Stimulated activated CD8-positive, alpha-beta memory T cell treated with anti-CD3 and anti-CD28 coated beads, Interleukin-12 subunit alpha, Interleukin-12 subunit beta, amount 100 ng/mL, for 4 hours (primary cell): ENCODE measurements at places on chromosomes 11 and 22.

- DNase-seq = no peak
Observed at GRCh38 chr11:122723576-122723975, 68.1 kb downstream of the UBASH3B start.

DNA sequence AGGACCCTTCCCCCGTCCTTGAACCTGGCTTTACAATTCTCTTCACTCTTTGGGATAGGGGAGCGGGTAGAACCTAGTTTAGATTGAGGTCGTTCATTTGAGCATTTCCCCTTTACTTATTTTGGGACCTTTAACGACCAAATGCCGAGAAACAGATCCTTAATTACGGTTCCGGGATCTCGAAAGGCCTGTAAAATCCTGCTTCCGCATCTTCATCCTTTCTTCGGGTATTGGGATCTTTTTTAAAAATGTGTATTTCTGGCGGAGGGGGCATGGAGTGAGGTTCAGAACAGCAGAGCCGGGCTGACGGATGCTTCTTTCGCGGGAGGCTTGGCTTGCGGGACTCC, 395 bp upstream of the HIPK3 start:
- DNase-seq = no peak

GRCh38 chr11:65782816-65783228, 2.0 kb upstream of the AP5B1 start:
- DNase-seq = no peak

DNA sequence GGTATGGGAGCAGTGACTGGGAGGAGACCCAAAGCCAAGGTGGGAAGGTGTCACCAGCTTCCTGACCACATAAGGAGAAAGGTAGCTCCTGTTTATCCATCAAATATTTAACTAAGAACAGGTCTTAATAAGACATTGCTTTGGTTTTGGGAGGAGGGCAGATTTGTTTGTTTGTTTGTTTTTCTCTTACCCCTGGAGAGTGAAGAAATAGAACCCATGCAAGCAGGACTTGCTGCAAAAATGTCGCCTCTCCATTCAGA, 26.2 kb upstream of the CD44 start:
- no peak for DNase-seq

GRCh38 chr11:27008811-27009535, 15.1 kb downstream of the FIBIN start:
- no peak for DNase-seq

- no peak for DNase-seq
Observed at GRCh38 chr11:6656936-6657335, 1.3 kb upstream of the DCHS1 start.

- no peak for DNase-seq
Observed at GRCh38 chr22:39518144-39518786, 2.1 kb upstream of the ATF4 start.

DNA sequence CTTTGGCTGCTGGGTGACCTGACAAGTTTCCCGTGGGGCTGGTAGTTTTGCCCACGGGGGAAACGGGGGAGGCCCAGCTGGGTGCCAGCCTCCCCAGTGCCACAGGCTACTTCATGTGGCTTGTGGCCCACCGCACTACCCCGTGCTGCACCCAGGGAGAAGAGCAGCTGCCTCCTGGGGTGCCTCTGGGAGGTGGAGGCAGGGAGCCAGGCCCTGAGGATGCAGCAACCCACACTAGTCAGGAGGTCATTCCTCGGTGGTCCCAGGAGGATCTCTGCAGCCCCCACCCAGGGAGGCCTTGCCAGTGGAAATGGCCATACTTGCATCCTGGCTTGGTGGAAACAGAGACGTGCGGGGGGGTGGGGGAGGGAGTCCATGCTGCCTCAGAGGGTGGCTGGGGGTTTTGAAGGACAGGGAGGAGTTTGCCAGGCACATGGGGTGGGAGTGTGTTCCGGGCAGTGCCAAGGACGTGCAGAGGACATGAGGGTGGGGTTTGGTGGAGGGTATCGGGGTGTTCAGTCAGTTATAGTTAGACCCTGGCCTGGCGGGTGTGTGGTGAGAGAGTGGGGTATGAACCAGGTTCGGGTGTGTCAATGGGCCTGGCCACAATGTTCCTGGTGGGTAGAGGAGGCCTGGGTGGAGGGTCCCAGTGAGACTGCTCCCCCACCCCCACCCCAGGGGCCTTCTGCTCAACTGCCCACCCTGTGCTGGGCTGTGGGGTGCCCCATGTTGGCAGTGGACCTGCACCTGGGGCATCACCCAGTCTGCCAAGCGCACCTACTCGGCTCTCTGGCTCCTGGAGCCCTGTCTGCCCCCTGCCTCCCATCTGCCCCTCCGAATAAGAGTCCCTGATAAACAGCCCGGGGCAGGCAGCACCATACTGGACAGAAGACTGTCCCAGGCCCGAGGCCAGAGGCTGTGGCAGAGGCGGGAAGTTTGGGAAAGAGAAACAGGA, 3.8 kb downstream of the PIM3 start:
- DNase-seq = peak; percentile 5

DNA sequence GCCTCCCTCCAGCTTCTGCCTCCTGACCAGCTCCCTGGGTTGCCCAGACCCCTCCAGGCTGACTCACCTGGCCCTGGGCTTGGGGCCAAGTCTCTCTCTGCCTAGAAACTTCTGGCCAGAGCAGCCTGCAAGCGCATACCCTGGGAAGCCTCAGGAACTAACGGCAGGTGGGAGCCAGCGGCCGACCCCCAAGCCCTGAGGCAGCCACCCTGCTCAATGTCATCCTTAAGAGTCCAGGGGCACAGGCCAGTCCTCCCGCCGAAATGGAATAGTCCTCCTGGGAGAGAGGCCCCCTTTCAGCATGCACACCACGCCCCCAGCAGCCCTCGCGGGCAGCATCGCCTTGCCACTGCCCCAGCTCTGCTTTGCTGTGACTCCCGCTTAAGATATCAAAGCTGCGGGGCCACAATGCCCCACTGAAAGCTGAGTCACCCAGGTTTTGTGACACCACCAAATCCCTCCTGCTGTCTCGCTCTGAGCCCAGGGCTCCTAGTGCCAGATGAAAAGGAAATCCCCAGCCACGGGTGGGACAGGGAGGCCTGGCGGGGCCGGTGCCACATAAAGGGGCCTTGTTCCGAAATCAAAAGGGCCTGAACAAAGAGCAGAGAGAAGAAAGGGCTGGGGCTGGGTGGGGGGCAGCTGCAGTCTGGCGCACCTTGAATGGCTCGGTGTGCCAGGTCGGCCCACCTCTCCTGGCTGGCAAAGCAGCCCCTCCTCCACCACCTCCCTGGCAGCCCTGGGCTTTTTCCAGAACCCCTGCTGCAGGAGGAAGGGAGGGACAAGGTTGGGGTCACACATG, 21.4 kb upstream of the FGF3 start:
- DNase-seq = no peak

- DNase-seq = no peak
Observed at GRCh38 chr11:121426476-121427399, 25.4 kb upstream of the SORL1 start.

DNA sequence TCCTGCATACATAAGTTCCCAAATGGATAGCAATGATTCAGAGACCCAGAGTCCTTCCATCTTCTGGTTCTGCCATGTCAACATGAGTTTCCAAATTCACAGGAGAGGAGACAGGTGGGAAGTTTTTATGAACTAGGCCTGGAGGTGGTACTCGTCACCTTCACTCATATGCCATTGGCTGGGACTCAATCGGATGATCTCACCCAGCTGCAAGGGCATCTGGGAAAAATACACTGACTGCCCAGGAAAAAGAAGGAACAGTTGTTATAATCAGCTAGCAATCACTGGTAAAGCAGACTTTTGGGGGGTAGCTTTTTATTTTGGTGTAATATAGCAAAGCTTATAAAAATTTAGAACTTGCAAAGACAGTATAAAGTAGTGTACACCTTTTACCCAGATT, 83.9 kb downstream of the OTOG start:
- no peak for DNase-seq

DNA sequence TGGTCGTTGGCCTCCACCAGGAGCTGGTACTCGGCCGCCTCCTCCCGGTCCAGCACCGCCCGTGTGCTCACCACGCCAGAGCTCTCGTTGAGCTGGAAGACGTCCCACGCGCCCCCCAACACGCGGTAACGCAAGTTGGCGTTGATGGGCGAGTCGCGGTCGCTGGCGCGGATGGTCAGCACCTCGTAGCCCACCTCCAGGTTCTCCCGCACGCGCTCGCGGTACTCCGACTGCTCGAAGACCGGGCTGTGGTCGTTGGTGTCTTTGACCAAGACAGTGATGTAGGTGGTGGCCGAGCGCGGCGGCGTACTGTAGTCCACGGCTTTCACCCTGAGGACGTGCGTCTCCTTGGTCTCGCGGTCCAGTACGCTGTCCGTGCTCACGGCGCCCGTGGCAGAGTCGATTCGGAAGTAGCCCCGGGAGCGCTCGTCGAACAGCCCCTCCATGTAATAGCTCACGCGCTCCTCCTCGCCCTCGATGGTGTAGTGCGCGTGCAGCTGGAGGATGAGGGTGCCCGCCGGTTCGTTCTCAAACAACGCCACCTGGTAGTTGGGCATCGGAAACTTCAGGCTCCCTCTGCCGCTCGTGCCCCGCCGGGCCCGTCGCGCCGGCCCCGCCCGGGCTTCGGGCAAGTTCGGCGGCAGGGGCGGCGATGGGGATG, 1.4 kb downstream of the CELSR1 start:
- DNase-seq = no peak

- no peak for DNase-seq
Observed at GRCh38 chr11:72136684-72137262, 1.2 kb downstream of the FOLR3 start.

DNA sequence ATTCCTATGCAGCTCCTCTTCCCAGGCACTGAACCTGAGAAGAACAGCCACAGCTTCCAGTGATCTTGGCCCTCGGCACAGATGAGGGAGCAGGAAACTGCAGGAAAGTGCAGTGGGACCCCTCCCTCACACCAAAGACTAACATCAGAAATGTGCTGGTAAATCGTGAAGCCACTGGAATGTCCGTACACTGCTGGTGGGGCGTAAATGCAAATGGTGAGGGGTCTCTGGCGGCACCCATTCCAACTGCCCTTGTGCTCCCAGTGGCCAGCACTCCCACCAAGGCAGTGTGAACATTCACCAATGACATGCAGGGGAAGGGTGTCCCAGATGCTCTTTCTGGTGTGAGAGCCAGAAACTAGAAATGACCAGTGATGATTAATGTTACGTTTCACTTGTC, 574.0 kb downstream of the BRD1 start:
- DNase-seq = no peak

DNA sequence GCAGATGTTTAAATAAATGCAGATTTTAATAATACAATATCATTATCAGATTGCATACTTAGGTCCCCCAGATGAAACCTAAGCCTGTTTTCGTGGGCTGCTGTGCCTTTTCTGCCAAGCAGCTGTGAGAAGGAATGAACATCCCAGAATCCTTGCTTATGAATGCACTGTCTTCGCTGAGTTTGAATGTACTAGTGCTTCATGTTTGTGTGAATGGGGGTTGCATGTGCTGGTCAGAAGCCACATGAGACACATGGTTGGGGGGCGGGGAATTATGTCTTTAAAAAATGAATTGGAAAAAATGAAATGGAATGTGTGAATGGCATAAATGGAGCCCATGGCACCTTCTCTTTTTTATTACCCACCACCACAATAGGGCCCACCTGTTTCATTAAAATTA, 125.4 kb upstream of the HSD17B12 start:
- DNase-seq = no peak

DNA sequence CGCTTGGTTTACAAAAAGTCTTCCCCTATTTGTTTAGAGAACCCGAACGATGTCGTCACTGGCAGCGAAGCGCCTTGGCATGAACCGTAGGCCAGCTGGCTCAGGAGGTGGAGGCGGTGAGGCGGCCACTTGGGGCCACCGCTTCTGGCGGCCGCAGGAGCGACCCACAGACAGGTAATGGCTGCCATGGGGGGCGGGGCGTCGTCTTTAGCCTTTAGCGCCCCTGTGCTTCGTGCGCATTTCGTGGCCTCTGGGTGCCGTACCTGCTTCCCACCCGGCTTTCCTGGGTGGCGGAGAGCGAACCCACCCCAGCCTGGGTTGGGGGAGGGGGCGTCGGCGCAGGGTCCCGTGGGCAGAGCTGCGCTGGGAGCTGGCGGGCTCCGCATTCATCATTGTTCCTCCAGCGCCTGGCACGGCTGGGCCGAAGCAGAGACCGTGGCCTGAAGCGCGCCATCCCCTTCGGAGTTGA, 469 bp upstream of the OSBP2 start:
- peak; percentile 32 for DNase-seq

DNA sequence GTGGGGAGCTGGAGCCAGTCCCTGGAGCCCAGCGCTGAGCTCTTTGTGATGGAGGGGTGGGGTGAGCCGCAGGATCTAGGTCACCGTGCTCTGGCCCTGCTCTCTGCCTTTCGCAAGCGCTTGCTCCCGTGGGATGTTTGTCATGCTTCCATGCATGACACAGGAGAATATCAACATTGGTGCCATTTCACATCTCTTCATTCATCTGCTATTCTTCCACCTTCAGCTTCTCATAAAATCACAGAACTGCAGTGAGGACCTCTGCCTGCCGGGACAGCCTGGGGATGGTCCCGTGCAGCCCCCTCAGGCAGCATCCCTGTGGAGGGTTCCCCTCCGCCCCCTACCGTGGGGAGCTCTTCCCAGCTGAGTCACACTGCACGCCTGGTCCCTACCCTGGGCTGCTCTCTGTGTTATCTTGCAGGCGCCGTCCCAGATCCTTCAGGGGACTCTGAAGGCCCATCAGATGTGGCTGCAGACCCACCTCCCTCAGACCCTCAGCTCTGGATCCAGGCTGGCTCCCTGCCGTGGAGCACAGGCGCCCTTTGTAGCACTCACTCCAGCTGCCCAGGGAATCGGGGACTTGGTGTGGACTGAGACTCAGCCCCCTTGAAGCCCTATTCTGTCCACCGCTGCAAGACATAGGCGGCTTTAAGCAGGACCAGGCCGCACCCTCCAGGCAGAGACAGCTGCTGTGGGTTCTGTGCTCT, 5.1 kb upstream of the SEPTIN5 start:
- DNase-seq = no peak

GRCh38 chr11:33718440-33718839, 17.8 kb downstream of the CD59 start:
- DNase-seq = no peak

- DNase-seq = no peak
Observed at GRCh38 chr11:83272627-83273026, 13.5 kb downstream of the CCDC90B start.

DNA sequence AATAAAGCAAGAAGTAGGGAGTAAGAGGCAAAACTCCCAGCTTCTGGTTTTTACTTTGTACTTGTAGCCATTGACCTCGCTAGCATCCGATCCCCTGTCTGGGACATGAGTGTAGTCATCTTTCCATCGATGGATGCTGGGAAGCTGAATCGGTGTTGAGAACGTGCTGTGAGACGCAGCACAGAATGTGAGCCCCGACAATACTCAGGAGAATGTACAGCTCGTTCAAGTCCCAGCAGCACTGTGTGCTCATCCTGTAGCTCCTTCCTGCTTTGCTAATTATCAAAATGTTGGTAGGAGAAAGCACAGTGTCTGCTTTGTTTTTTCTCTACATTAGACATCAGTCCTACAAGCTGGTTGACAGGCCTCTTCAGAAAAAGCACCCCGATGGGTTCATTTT, 56.6 kb downstream of the JAM3 start:
- no peak for DNase-seq
